ENCODE measurements at places on chromosomes 3 and 15. TPM values are rescaled to one million over a fixed set of nuclear protein-coding genes. Genes with fewer than 3 reads are reported as not detected.

Gene GCHFR
- total RNA-seq = 17.3 TPM

DNA sequence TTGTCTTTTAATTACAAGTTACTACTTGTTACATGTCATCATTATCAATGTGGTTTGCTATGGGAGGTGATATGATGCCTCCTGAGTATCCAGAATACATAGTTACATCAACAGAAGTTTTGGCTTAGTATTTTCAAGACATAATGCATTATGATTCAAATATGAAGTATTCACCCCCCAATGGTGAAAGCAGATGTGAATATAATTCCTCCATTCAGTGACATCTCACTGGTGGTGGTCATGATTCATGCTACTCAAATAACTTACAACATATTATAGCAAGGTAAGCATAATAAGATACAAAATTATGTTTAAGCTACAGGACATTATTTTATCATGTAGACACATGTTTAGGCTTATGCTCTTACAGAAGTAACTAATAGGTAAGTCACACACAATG lies 34.9 kb upstream of the TTBK2 start:
- H3K36me3 ChIP-seq = peaks cover 29% of the 10 kb centered on the region
- DNase-seq = no peak
- H3K27me3 ChIP-seq = no peaks in the 10 kb centered on the region
- no peaks in the 10 kb centered on the region for H3K4me1 ChIP-seq
- no peak overlapping the region for H3K27ac ChIP-seq
- no peak overlapping the region for H3K4me3 ChIP-seq

GRCh38 chr3:45987368-45988291 lies 8.0 kb downstream of the FYCO1 start:
- H3K4me1 ChIP-seq = peaks cover 39% of the 10 kb centered on the region
- no peak overlapping the region for H3K27ac ChIP-seq
- DNase-seq = no peak
- peaks cover 39% of the 10 kb centered on the region for H3K36me3 ChIP-seq
- H3K4me3 ChIP-seq = no peak overlapping the region

Gene RRP9
- total RNA-seq = 10.2 TPM

Gene TEX9
- 1.7 TPM for total RNA-seq

Measured in naive thymus-derived CD4-positive, alpha-beta T cell (primary cell).